Vagina (tissue), 2 donors: ENCODE measurements at places on chromosomes 4 and X.
A peak's percentile ranks its signal among the peaks of the same experiment; 100 is the strongest.

GRCh38 chr4:152805071-152805650 is 25.4 kb downstream of the ARFIP1 start:
- DNase-seq: no peak

DNA sequence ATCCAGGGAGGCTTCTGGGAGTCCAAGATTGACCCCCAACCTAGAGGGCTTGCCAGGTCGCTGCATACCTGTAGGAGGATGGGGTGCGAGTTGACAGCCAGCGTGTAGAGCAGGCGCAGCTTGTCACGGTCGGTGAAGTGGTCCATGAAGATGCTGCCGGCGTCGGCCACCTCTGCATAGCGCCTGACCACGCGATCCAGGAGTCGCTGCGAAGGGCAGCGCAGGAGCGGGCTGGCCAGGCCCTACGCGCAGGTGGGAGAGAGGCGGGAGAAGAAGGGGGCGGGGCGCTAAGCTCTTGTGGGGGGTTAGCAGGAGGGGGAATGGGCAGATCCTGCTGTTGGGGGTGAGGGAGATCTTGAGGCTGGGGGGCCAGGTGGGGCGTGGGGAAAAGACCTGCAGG is 43.0 kb downstream of the DIPK2B start:
- DNase-seq: peak; percentile 62

DNA sequence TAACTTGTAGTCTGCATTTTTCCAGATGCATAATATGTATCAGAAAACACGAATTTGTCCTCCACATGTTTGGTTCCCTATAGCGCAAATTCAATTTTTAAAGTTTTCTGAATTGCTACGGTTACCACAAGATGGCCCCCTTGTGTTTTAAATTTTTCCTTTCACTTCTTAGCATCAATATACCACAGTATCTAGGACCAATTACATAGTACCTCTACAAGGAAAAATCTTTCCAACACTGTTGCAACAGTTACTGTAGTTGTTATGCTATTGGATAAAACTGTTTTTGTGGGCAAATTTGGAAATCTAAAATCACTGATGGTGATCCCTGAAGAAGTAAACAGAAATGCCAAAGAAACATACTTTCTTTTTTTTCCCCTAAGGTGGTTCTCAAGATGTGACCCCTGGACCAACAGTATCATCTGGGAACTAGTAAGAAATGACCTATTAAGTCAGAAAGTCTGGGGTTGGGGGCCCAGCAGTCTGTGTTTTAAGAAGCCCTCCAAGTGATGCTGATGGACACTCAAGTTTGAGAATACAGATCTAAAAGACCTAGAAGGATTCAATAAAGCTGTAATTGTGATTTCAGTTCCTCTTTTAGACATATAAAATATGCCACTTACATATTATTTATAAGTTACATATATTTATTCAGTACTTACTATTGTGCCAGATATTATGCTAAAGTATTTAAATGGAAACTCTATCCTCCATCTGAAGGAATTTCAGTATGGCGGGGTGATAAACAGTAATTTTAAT is 3.1 kb downstream of the ZGRF1 start:
- DNase-seq: no peak

DNA sequence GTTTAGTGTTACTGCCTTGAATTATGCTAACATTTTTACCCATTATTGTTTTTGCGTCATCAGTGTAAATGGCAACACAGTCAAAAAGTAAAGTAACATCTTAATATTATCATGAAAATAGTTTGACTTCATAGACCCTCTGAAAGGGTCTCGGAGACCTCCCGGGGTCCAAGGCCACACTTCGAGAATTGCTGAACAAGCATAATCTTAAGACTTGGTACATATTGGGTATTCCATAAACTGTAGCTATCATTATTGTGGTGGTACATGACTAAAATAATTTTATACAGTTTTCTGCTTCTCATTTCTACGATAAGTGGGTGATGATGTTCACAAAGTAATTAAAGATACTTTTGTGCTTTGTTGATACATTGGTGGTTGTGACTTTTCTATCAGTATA is 32.6 kb downstream of the FABP2 start:
- no peak for DNase-seq

DNA sequence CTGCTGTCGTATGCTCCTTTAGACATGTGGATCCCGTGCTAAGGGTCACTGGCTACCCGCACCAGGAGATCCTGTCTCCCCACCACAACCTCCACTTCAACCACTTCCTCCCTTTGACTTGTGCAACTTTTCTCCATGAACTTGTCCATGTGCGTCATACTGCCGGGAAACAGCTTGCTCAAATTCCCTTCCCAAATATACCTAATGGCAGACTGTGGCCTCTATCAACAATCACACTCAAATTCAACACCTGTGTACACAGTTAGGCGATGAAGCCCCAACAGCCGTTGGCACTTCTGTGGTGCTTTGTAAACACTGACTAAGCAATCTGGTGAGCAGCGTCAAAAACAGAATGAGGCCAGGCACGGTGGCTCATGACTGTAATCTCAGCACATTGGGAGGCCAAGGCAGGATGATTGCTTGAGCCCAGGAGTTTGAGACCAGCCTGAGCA is 49.5 kb downstream of the CD99L2 start:
- no peak for DNase-seq

DNA sequence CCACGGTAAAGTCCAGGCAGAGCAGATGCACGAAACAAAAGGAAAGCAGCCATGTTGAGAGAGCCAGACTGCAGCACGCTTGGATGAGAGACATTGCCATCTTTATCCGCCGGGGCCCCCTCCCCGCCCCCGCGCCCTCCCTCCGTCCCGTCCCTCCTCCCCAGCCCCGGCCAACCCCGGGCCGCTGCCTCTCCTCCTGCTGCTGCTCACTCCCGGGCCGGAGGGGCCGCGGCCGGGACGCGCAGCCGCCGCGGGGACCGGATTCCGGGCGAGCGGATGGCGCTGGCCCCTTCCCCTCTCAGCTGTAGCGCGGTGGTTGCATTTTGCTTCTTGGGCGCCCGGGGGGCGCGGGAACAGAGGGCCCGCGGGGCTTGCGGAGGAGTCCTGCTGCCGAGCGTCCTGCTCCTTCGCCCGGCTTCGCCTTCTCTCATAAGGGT is 542 bp downstream of the RNF150 start:
- no peak for DNase-seq

DNA sequence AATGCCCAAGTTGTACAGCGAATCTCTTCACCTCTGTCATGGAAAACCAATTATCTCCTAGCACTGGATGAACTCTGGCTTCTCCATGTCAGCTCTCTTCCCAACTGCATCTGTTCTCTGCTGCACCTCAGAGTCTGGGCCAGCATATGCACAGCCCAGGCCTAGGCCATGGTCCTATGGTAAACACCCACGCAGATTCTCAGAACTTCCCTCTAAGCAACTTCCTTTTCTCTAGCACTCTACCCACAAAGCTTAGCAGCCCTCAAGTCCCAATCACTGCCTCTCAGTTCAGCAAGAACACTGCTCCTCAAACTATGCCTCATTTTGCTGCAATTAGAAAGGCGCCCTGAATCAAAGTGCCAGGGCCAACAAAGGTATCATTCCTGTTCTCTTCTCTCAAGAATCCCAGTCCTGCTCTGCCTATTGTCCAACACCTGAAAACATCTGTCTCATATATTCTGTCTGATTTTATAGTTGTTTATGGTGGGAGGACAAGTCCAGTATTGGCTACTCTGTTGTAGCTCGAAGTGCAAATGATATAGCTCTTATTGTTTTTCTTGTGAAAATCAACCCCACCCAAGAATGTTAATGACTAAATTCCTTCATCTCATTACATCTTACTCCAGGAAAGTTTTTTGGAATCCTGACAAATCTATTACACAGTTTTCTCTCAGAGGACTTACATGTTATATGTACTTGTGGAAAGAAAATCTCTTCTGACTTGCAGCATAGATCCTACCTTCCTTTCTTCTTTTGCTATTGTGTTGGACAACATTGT is 85.4 kb downstream of the DCHS2 start:
- no peak for DNase-seq

DNA sequence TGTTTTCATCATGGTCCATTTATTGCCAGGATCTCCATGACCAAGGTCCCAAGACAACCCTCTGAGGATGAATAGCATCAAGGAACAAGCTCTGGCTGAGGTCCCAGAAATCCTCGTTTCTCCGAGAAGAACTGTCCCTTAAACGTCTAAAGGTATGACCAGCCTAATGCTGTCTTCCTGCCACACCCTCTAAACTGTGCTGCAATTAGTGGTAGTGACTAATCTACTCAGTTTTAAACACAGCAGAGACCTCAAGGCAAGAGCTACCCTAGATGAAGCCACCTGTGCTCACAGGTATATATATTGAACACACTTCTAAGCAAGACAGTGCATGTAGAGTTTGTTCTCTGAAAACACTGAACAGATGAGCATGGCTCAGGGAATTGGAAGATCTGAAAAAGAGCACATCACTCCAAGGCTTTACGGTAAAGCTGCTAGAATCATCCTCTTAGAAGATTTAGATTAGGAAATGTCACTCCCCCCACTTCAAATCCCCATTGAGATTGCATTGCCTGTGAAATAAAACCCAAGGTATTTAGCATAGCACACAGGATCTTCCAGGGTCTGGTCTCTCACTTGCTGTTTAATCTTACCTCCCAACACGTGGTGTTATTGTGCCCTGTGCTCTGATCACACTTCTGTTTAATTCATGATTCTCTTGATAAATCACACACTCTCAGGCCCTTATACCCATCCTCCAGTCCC is 173.9 kb upstream of the VCX3A start:
- no peak for DNase-seq

DNA sequence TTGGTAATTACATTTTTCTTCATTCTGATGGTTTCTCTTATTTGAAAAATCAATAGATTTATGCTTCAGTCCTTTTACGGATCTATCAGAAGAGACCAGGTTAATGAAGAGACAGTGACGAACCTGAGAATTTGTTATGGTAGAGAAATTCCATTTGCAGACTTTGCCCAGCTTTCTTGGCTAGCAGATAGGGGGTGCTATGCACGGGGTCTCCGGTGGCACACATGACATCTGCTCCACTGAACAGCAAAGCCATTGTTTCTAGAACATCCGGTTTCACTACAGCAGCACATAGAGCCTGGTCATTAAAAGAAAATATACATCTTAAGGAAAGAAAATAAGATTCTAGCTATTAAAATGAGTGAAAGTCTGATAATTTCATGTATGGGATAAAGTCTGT is 85.1 kb downstream of the ARAP2 start:
- no peak for DNase-seq

DNA sequence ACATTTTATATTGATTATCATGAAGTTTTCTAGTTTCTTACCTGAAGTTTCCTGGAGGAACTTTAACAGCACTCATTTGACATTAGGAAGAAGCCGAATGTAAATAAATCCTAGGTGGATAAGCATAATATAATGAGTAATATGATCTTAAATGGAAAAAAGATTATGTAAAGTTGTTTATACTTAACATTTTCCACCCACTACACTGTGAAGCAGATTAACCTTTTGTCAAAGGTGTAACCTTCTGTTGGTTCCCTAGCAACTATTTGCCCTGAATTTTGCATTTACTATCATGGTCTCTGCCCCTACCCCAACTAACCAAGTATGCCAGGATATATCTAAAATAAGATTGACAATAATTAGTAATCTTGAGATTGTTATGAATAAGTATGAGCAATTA is at the start of gene UGT2A1:
Gene UGT2A1 (minus strand): TSS at position 101 of the 400 bp plus-strand sequence. CDS start 5,603 bp downstream, outside the sequence.
- DNase-seq: no peak

- no peak for DNase-seq
Observed at GRCh38 chr4:35252071-35252470, 992.2 kb downstream of the ARAP2 start.

DNA sequence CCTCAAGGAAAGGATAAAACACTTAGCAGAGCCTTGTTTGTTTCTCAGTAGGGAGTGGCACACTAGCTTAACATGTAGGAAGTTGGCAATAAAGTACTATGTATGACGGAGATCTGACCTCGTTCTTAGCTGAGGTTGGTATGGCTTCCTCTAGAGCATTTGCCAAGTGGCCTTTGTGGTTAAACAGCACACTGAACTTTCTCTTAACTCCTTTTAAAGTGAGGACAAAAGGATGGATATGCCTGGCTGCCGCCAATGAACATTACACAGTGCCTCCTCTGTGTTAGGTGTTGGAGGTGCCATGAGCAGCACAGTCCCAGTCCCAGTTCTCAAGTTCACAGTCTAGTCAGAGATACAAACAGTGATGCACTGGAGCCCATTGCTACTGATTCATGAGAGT is 54.4 kb downstream of the VGLL1 start:
- no peak for DNase-seq

GRCh38 chr4:79578606-79579005 is 170.6 kb upstream of the GK2 start:
- no peak for DNase-seq

DNA sequence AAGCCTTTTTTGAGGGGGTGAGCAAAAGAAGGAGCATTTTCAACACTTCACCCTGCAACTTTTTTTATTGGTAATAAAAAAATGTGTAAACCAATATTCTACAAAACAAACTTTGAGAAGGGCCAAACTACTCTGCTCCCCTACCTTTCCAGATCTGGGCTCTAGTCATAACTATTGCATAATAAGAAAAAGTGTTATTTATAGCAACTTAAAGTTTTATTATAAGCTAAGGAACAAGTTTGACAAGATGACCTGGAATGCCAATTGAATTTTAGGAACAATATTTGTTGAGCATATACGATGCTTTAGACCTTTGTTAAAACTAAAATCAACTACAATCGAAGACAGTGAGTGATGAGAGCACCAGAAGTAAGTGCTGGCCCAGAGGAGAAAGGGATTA is 409.6 kb downstream of the IL15 start:
- no peak for DNase-seq

DNA sequence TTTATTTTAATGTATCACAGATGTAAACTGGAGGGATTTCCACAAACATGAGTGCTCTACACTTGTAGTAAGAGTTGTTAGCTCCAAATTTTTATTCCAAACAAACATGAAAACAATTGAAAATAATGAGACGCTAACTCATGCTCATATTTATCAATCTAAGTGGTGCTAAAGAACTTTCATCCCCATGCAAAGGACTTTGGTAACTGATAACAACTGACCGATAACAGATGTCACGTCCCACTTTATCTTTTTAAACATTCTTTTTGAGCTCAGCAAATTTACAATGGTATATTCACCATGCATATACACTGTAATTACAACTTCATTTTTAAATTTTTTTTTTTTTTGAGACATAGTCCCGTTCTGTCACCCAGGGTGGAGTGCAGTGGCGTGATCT is 15.6 kb upstream of the MAOA start:
- no peak for DNase-seq

GRCh38 chrX:40153345-40154249 is 55.8 kb upstream of the BCOR start:
- no peak for DNase-seq

DNA sequence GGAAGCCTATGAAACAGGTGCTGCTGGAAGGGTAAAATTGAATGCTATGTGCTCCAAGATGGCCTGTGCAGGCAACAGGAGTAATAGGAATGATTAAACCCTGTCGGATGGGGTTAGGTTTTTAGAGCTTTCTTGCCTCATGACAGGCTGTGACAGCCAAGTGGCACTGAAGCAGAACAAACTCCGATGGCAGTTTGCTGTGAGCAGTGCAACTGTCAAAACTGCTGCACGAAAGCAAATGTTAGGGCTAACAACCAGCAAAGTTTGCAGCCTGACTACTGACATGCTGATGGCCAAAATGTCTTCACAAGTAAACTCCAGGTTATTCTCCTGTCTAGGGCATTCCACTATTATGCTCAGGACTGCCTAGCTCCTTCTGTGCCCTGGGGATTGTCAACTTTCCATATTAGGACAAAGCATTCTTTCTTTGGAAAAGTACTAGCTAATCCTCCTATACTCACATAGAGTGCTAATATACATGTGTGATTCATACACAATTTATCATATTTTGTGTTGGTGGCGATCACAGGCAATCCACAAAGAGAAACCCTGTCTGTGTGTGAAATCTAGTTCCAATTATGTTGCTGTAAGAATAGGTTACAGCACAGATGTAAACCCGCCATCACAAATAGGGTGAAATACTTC is 486.6 kb upstream of the TENM3 start:
- DNase-seq: no peak

- DNase-seq: no peak
Observed at GRCh38 chr4:108080747-108081146, 88.0 kb downstream of the LEF1 start.
